ENCODE measurements at places on chromosomes 7 and 10. TPM values are rescaled to one million over a fixed set of nuclear protein-coding genes. Genes with fewer than 3 reads are reported as not detected.
A peak's percentile ranks its signal among the peaks of the same experiment; 100 is the strongest.

GRCh38 chr7:33452805-33453502 is 323.6 kb downstream of the BBS9 start:
- DNase-seq = no peak

DNA sequence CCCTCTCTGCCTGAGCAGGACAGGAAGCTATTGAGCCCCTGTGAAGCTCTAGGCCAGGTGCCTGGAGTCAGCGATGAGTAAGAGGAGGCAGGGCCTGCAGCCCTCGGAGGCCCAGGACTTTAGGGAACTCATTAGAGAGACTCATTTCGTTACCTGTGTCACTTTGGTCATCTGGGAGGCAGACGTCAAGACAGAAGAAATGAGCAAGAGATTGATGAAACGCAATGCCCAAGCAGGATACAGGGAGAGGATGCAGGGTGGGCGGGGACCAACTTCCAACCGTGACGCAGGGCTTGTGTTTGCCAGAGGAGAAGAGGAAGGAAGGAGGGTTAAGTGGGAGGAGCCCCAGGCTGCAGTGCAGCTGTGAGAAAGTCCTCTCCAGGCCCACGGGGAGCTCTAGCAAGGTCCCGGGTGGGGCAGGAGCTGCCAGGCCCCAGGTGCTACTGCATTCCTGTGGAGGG is 26.4 kb upstream of the GNA12 start:
- peak; percentile 64 for DNase-seq

DNA sequence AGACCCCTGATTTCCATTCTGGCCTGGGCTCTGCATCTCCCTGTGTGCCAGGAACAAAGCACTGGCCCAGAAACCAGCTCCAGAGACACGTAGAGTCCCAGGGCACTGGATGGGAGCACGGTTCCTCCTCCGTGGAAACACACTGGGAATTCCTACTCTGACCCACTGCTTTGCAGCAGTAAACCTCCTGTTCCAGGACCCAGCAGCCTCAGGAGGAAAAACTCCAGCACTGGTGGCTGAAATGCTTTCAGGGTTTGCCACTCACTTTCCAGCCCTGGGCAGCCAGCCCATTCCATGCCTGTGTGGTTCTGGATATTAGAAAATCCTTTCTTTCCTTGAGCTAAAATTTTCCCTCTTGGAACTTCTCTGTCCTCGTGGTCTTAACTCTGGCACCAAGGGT is 58.0 kb downstream of the FAM171A1 start:
- DNase-seq = no peak

GRCh38 chr10:70272925-70273316 is 10.9 kb downstream of the NPFFR1 start:
- peak; percentile 18 for DNase-seq

- DNase-seq = no peak
Observed at GRCh38 chr7:117067340-117067739, 114.0 kb downstream of the ST7 start.

- no peak for DNase-seq
Observed at GRCh38 chr10:104744052-104744451, 103.0 kb downstream of the SORCS3 start.

- no peak for DNase-seq
Observed at GRCh38 chr7:47198159-47198558, 383.8 kb downstream of the TNS3 start.

GRCh38 chr7:139783647-139784385 is 6.0 kb upstream of the HIPK2 start:
- DNase-seq = no peak

ZC3HAV1L gene
- total RNA-seq = 28.7 TPM

Measured in glomerular endothelial cell (primary cell).